ENCODE measurements at places on chromosomes 11 and 22. TPM values are rescaled to one million over a fixed set of nuclear protein-coding genes. Genes with fewer than 3 reads are reported as not detected.

DNA sequence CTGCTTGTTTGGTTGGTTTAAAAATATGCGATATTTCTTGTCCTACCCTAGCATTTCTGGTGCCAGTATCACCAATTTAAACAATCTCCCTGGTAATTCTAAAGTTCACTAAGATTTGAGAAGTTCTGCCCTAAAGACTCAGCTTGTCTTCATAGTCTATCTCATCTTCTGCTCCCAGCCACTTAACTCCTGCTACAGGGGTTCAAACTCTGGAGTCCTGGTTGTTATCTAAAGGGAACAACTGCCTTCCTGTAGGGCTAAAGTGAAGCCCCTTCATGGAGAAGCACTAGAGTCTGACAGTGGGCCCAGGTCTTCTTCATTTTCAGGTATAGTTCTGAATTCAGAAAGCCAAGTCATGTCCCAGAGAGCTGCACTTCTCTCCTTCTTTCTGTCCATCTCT, 73.2 kb downstream of the CTNND1 start:
- no peaks in the 10 kb centered on the region for H3K27me3 ChIP-seq
- H3K27ac ChIP-seq = no peak overlapping the region
- no peak for DNase-seq
- H3K4me1 ChIP-seq = no peaks in the 10 kb centered on the region
- H3K4me3 ChIP-seq = no peak overlapping the region
- no peaks in the 10 kb centered on the region for H3K36me3 ChIP-seq

DNA sequence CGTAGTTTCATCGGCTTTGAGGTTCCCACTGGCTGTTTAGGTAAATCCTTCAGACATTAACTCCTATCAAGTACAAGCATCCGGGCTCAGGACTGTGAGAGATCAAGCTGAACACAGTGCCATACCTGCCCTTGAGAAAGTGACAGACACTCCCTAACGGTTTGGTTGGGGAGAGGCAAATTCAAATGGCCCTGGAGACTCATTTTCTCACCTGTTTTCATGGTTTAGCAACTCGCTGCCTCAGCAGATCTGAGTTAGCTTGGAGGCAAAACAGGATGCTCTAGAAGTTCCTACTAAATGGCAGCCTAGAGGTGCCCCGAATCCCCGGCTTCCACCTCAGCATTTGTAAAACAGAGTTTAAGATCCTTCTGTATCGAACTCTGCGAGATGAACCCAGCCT, 3.6 kb upstream of the FBXO3 start:
- no peaks in the 10 kb centered on the region for H3K27me3 ChIP-seq
- H3K36me3 ChIP-seq = no peaks in the 10 kb centered on the region
- no peak for DNase-seq
- peaks cover 8% of the 10 kb centered on the region for H3K4me1 ChIP-seq

The CABP7 gene
- total RNA-seq = 2.1 TPM

The NCAM1 gene
- total RNA-seq = 0.18 TPM

DNA sequence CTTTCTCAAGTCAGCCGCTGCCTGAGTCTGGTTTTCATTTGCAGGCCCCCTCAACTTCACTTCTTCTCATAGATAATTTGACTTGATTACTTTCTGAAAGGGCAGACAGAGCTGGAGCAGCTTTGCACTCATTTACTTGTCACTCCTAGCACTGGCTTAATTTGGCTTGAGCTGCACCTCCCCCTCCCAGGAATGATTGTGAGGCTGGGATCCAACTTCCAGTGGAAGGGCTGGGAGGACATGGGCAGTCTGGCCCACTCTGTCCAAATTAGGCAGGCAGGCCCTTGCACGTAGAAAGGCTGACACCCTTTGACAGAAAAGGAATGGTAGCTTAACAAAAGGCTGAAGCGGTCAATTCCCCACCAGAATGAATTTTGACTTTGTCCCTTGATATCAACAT, 453.9 kb downstream of the ETS1 start:
- no peak overlapping the region for H3K27ac ChIP-seq
- no peak overlapping the region for H3K4me3 ChIP-seq
- no peak for DNase-seq

The SLC22A6 gene
- total RNA-seq = not detected

- no peaks in the 10 kb centered on the region for H3K27me3 ChIP-seq
- no peak overlapping the region for H3K4me3 ChIP-seq
- DNase-seq = no peak
- no peaks in the 10 kb centered on the region for H3K36me3 ChIP-seq
- H3K27ac ChIP-seq = peak overlapping the region; percentile 24
These were observed 28.6 kb downstream of the RAB30 start for GRCh38 chr11:83042964-83043711.

The UBQLN3 gene
- not detected for total RNA-seq

DNA sequence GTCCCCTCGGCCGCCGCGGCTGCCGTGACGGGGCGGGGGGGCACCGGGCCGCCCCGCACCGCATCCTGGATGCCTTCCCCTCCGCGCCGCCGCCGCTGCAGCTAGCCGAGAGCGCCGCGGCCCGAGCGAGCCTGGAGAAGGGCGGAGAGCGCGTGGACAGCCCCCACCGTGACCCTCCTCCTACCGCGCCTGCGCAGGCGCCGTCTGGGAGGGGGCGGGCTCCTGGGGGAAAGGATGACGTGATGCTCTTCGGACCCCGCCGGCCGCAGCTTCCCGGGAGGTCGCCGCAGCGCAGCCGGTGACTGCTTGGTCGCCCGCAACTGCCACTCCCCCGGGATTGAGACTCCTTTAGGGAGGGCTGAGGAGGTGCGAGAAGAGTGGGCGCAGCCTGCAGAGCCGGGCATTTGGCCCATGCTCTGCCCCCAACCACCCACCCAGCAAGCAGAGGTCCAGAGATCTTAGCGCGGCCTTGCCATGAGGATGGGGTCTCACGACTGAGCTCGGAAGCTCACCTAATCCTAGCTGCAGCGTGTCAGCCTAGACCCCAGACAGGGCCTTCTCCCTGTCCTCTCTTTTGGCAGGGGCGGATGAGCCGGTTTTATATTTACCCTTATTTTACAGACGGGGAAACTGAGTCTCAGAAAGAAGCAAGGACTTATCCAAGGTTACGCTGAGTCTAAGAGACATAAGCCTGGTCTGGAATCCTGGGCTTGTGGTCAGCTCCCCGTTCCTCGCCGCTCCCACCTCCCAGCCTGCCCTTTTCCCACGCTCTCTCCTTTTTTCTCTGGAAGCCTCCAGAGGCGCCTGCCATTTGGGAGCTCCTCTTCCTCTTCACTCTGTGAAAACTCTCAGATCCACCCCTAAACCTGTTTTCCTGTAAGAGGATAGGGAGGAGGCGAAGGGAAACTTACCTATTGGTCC, at the start of gene DENND5A:
Gene DENND5A, minus strand, starts transcription at position 140 of the 921 bp plus-strand sequence. CDS start 281 bp downstream, outside the sequence.
- DNase-seq = peak; percentile 27
- peaks cover 30% of the 10 kb centered on the region for H3K4me1 ChIP-seq
- H3K36me3 ChIP-seq = no peaks in the 10 kb centered on the region
- H3K27ac ChIP-seq = peak within 1 kb of the TSS; percentile 92
- no peaks in the 10 kb centered on the region for H3K27me3 ChIP-seq

GRCh38 chr11:119110439-119110838, 3.3 kb downstream of the C2CD2L start:
- no peak overlapping the region for H3K4me3 ChIP-seq
- H3K4me1 ChIP-seq = peaks cover 19% of the 10 kb centered on the region
- H3K27ac ChIP-seq = no peak overlapping the region

- no peaks in the 10 kb centered on the region for H3K4me1 ChIP-seq
- no peak overlapping the region for H3K4me3 ChIP-seq
- H3K27me3 ChIP-seq = peaks cover 4% of the 10 kb centered on the region
- DNase-seq = no peak
These were observed 17.0 kb downstream of the KCNC1 start for GRCh38 chr11:17751558-17751957.

GRCh38 chr11:66904055-66904454, 47.2 kb downstream of the LRFN4 start:
- no peak overlapping the region for H3K27ac ChIP-seq
- H3K4me3 ChIP-seq = no peak overlapping the region
- no peaks in the 10 kb centered on the region for H3K27me3 ChIP-seq
- no peaks in the 10 kb centered on the region for H3K36me3 ChIP-seq

The RFPL3 gene
- total RNA-seq = not detected

DNA sequence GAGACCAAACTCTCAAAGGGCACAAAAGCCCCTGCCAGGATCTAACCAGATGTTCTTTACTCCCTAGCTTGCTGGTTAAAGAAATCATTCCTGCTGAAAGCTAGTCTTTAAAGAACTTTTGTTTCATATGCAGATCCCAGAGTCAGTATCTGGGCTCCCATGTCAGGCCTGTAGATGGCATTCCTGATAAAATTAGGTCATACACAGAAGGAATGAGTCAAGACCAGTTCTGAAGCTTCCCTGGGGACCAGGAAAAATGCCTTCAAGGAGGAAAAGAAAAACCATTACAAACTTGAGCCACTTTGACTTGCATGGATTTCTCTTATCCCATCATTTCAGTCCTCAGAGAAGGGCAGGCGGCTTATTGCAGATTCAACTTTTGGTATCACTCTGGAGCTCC, 5.9 kb downstream of the DBX1 start:
- H3K27ac ChIP-seq = no peak overlapping the region
- H3K27me3 ChIP-seq = peaks cover 9% of the 10 kb centered on the region
- H3K4me3 ChIP-seq = no peak overlapping the region
- no peak for DNase-seq
- no peaks in the 10 kb centered on the region for H3K36me3 ChIP-seq

- no peak for DNase-seq
- no peak overlapping the region for H3K4me3 ChIP-seq
- no peak overlapping the region for H3K27ac ChIP-seq
- peaks cover 19% of the 10 kb centered on the region for H3K4me1 ChIP-seq
These were observed 10.5 kb downstream of the SYNGR1 start for GRCh38 chr22:39360242-39360641.

DNA sequence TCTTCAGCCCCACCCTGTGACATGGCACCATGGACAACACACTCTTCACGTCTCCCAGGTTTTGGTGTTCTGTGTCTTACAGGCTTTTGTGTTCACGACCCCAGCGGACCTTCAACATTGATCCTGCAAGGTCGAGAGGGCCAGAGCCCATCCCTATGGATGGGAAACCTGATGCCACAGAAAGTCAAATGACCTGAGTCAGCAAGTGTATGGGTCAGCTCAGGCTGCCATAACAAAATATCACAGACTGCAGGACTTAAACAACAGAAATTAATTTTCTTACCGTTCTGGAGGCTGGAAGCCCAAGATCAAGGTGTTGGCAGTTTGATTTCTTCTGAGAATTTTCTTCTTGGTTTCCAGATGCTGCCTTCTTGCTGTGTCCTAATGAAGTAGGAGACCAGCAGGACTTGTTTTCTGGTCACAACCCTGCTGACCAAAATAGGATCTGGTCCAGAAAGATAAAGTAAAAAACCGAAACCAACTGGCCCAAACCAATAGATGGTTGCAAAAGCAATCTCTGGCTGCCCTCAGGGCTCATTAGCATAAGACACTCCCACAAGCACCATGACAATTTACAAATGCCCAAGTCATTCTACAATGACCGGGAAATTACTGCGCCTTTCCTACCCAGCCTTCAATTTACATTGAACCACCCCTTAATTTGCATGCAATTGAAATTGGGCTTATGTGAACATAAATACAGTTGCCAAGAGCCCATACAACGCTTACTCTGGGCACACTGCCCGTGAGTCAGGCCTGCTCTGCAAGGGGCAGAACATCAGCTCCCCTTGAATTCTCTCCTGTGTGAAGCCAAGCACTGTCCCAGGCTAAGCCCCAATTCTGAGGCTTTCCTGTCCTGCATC, 113.9 kb downstream of the RPS6KA4 start:
- H3K27ac ChIP-seq = no peak overlapping the region
- H3K27me3 ChIP-seq = peaks cover 27% of the 10 kb centered on the region
- H3K4me1 ChIP-seq = no peaks in the 10 kb centered on the region
- no peaks in the 10 kb centered on the region for H3K36me3 ChIP-seq
- no peak for DNase-seq

The TUB gene
- 4.3 TPM for total RNA-seq

DNA sequence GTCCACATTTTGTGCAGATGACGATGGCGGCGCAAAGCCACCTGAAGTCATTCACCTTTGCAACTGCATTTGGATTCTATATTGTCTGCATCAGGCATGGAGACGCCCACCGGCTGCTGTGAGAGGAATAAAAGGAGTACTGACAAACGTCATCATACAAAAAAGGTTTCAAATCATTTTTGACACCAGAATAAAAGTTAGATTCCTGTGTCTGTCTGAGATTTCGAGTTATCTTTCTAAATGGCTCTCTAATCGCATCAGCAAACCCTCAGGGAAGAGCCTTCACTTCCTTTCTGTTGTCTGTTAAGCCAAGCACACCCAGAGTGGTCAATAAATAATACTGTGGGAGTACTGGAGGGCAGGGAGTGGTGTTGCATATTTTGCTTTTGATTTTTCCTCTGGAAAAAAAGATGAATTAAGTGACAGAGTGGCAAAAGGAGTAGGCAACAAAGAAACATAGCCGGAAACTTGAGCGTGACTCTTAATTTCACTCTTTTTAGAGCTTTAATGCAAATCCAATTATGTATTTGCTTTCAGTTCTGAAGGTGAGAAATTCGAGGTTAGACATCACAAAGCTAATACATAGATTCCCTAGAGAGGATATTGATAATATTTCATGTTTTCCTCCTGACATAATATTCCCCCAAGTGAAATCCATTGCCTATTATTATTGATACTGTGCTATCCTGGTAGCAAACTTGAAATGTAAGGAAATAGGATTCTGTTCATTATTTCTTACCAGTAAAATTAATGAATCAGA, 150.8 kb upstream of the MTMR2 start:
- H3K4me1 ChIP-seq = no peaks in the 10 kb centered on the region
- DNase-seq = no peak
- no peak overlapping the region for H3K27ac ChIP-seq
- no peaks in the 10 kb centered on the region for H3K36me3 ChIP-seq

The FREY1 gene
- 1.4 TPM for total RNA-seq

The PNPLA2 gene
- total RNA-seq = 244 TPM

The LIPT2 gene
- 6.2 TPM for total RNA-seq

- no peak for DNase-seq
- H3K4me3 ChIP-seq = no peak overlapping the region
- H3K4me1 ChIP-seq = no peaks in the 10 kb centered on the region
- H3K27me3 ChIP-seq = no peaks in the 10 kb centered on the region
- H3K36me3 ChIP-seq = no peaks in the 10 kb centered on the region
These were observed 875.8 kb downstream of the BRD1 start for GRCh38 chr22:48951836-48952235.

DNA sequence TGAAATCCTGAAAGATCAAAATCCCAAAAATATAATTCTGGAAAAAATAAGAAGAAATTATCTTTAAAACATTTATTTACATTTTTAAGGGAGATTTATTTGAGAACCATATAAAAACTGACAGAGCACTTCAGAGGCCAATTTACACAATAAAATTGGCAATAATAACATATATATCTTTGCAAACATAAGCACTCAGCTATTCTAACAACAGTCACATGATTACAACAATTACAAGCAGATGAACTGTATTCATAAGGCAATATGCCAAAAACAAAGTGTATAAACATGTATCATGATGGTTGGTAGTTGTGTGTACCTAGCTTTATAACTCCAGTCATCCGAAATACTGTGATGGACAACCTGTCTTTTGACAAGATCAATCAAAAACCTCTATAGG, 17.7 kb upstream of the RASSF10 start:
- H3K27me3 ChIP-seq = peaks cover 6% of the 10 kb centered on the region
- no peaks in the 10 kb centered on the region for H3K36me3 ChIP-seq
- H3K4me1 ChIP-seq = no peaks in the 10 kb centered on the region
- no peak overlapping the region for H3K27ac ChIP-seq

The DDTL gene
- not detected for total RNA-seq

GRCh38 chr11:73530109-73530508, 67.8 kb downstream of the FAM168A start:
- H3K27me3 ChIP-seq = no peaks in the 10 kb centered on the region
- H3K4me1 ChIP-seq = peaks cover 10% of the 10 kb centered on the region
- no peaks in the 10 kb centered on the region for H3K36me3 ChIP-seq
- DNase-seq = no peak
